CD4-positive, alpha-beta T cell treated with Interleukin-2 at 100 ng/mL for 4 hours (primary cell): ENCODE measurements at places on chromosomes 16 and 17.
A peak's percentile ranks its signal among the peaks of the same experiment; 100 is the strongest.

- DNase-seq = no peak
These were observed 2.5 kb downstream of the RSL1D1 start for GRCh38 chr16:11848842-11849241.

- DNase-seq = no peak
These were observed 577.5 kb downstream of the RBFOX1 start for GRCh38 chr16:7910116-7910515.

- no peak for DNase-seq
These were observed 858.2 kb upstream of the SOX9 start for GRCh38 chr17:71262586-71262985.

DNA sequence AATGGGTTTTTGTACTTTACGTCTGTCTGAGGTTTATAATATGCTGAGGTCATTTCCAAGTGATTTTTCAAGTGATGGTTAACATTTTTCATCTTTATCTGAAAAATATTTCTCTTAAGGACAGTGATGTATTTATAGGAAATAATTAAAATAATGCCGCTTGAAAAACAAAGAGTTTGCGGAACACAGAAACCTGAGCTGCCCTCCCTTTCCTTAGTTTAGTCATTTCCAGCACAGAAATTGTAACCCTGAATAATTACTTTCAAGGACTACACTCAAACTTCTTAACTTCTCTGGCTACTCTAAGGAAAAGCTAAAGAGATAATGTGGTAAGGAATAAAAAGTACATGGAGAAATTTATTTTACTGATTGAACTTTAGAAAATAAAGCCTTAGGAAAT, 54.6 kb downstream of the MRTFB start:
- no peak for DNase-seq

DNA sequence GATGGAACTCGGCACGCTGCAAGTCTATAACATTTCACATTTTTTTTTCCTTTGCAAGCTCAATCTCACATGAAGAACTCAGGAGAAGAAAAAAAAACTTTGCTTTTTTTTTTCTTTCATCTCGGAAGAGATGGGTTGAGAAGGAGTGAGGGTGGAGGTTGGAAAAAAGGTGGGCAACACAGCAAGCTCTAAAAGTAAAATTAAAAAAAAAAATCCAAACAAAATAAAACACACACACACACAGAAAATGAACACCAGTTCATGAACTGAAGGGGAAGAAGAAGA, 2.5 kb downstream of the MAF start:
- DNase-seq = no peak

- no peak for DNase-seq
These were observed 12.9 kb upstream of the MEAK7 start for GRCh38 chr16:84517366-84517765.

DNA sequence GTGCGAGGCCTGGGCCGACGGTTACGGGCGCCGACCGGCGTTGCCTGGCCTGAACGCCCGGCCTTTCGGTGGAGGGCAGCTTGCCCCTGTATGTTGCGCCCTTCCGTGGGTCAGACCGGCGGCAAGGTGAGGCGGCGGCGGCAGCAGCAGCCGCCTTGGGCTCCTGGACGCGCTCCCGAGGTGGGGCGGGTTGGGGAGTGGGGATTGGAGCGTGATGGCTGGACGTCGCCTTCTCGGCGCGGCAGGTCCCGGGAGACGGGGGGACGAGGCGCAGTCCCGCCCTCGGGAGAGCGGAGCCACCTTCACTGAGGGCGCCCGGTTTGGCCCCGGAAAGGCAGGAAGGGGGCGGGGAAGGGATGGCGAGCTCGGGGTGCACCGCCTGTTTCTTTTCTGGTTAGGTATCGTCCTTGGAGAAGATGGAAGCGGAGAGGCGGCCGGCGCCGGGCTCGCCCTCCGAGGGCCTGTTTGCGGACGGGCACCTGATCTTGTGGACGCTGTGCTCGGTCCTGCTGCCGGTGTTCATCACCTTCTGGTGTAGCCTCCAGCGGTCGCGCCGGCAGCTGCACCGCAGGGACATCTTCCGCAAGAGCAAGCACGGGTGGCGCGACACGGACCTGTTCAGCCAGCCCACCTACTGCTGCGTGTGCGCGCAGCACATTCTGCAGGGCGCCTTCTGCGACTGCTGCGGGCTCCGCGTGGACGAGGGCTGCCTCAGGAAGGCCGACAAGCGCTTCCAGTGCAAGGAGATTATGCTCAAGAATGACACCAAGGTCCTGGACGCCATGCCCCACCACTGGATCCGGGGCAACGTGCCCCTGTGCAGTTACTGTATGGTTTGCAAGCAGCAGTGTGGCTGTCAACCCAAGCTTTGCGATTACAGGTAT, 671 bp downstream of the DGKE start:
- peak; percentile 71 for DNase-seq

DNA sequence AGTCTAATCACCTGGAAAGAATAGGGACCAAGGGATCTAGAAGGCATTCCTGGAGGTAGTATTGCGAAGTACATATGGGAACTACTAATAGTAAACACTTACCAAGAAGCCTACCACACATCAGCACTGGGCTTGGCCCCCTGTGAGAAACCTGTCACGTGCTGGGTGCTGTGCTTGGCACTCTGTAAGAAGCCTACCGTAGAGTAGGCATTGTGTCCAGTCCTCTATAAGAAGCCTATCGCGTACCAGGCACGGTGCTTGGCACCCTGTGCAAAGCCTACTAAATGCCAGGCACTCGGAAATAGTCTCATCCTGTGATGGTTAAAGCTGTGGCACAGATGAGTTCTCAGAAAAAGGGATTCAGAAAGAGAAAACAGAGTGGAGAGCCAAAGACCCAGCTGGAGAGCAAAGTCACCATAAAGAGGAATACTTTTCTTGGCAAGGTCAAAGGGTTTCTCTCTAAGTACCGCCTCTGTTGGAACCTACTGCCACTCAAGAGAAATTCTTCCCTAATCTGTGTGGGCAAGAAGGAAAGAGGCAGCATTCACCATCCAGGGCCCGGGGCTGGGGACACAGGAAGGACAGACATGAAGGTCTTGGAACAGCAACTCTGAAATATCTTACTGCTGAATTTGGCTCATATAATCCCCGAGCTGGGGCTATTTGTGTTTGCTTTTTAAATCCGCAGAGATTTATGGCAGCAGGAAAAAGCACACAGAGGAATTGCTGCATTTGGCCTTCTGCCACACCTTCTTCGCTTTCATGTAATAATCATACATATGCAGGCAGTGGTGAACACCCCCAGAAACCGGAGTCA, 81.8 kb downstream of the VAT1L start:
- no peak for DNase-seq

DNA sequence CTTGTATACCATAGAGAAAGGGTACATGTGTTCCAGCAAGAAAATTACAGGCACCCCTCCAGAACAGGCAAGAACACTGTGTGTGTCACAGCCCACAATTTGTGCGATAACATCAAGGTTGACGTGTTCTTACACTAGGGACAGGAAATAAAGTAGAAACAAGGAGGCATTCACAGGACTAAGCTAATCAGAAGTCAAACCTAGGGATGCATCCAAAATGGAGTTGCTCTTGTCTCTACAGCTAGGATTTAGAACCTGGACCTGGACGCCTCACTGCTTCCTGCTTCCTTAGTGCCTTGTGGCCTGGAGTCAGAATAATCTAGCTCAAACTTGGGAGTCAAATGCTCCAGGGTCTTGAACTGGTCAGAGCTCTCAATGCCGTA, 41.3 kb downstream of the GINS3 start:
- DNase-seq = no peak

GRCh38 chr17:13393841-13394710, 207.7 kb downstream of the HS3ST3A1 start:
- no peak for DNase-seq

- no peak for DNase-seq
These were observed 33.6 kb downstream of the NKD1 start for GRCh38 chr16:50581845-50582244.

GRCh38 chr16:12539185-12539929, 264.3 kb downstream of the CPPED1 start:
- no peak for DNase-seq

- no peak for DNase-seq
These were observed 130.3 kb downstream of the AXIN2 start for GRCh38 chr17:65431116-65431515.

DNA sequence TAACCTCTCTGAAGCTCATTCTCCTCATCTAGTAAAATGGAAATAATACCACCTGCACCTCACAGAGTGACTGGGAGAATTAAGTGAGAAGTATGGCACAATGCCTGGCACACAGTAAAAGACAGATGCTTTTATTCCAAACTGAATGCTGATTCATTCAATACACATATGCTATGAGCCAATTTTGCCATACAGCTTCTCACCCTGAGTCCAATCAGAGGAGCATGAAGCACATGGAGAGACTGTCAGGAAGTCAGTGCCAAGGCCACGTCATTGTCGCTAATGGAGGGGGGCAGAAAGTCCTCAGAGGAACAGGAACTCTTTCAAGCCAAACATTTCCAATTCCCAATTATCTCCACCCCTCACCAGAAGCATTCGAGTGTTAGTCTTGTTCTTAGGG, 11.6 kb downstream of the MKS1 start:
- no peak for DNase-seq

DNA sequence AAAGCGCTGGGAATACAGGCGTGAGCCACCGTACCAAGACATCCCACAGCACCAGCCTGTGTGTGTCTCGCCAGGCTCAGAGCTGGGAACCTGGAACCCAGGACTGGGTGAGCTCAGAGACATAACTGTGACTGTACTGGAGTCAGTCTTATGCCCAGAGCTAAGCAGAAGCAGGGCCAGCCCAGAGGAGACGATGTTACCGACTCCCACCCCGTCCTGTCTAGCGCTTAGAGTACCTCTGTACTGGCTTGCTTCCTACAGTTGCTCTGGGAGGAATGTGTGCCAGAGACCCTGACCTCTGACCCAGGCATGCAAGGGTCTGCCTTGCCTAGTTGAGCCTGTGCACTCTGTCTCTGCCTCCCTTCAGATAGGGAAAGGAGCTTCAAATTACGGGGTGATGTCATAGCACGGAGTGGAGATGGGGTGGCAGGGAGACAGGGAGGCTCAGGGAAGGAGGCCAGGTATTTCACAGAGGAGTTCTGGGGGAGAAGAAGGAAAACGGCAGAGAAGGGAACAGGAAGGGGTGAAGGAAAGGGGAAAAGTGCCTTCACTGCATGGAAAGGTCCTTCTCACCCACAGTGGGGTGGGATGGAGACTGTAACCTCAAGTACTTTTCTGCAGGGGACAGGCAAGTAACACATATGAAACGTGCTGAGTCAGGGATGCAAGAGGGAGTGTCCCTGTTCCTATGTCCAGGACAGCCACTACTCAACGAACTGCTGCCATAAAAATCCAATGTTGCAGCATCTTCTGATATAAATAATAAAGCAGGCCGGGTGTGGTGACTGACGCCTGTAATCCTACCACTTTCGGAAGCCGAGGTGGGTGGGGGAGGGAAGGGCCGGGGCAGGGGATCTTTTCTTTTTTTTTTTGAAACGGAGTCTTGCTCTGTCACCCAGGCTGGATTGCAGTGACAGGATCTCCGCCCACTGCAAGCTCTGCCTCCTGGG, 5.8 kb upstream of the ARMC5 start:
- no peak for DNase-seq

DNA sequence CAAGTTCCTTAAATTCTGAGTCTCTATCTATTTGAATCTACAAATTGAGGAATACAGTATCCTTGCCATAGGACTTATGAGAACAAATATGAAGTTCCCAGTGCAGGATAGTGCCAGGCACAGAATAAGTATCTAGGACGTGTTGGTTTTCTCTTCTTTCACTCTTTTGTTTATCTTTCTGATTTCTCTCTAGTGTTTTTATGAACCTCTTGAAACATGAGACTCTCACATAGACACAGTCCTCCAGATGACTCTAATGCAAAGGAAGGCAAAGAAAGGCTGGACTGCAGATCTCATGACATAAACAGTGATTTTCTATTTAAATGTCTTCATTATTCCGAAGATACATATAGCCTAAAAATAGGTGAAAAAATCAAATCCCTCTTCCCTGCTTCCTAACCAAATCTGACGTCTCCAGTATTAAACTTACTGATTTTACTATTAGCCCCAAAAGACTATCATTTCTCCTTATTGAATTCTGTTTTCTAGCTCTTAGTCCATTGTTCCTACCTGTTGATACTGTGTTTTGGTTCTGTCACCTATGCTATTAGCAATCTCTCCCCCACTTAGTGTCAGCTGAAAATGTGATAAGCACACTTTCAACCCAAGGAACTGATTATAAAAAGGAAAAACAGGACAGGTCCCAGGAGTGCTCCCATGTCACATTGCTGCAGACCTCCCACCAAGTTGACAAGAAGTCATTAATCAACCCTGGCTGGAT, 24.9 kb upstream of the ADAMTS18 start:
- DNase-seq = no peak

DNA sequence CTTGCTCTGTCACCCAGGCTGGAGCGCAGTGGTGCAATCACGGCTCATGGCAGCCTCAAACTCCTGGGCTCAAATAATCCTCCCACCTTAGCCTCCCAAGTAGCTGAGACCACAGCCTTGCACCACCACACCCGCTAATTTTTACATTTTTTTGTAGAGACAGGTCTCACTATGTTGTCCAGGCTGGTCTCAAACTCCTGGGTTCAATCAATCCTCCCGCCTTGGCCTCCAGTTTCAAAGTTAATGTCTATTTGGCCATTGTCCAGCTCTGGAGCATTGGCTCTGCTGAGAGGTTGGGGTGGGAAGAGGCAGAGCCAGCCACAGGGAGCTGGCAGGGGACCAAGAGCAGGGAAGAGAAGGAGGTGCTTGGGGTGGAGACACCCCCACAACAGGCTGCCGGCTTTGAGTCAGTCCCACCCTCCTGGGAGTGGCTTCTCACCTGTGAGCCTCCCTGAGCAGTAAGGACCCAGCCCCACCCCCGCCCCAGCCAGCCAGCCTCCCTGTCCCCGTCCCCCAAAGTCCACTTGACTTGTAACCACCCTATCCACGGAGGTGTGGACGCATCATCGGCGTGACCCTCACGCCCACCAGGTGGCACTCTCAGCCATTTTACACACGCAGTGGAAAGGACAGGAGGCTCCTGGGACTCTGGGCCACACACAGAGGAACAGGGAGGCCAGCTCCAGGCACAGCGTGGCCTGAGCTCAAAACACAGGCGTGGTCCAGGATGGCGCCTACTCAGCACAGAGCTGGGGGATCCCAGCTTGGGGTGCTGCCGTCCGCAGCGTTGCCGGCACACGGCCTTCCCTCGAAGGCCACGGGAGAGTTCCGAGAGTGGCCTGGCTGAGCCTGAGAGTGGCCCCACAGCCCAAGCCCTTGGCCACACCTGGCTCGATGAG, 22.8 kb upstream of the PVALEF start:
- peak; percentile 61 for DNase-seq

- DNase-seq = no peak
These were observed 190.9 kb downstream of the CCDC182 start for GRCh38 chr17:57553991-57554825.

DNA sequence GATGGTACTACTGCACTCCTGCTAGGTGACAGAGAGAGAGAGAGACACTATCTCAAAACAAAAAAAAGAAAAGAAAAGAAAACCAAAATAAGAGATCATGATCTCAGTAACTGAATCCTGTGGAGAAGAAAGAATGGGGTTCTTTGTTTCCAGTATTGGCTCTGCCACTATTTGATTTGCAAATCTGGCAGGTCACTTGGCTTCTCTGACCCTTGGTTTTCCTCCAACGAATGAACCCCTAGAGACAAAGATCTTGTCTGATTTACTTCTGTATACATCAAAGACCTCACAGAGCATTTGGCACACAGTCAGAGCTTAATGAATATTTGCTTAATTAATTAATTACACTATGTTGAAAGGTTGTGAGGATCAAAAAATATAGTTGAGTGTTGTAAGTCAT, 47.9 kb upstream of the NLK start:
- DNase-seq = no peak
